COLO829 (cell line): ENCODE measurements at places on chromosomes 4 and X.

- no peak for DNase-seq
These were observed 22.8 kb downstream of the PACRGL start for GRCh38 chr4:20723019-20723418.

- DNase-seq, result no peak
These were observed 29.3 kb downstream of the FAM114A1 start for GRCh38 chr4:38896940-38897339.

GRCh38 chrX:133627673-133628072 is 212.4 kb upstream of the GPC4 start:
- no peak for DNase-seq

GRCh38 chr4:111992351-111993168 is 152.7 kb upstream of the FAM241A start:
- DNase-seq, result no peak

DNA sequence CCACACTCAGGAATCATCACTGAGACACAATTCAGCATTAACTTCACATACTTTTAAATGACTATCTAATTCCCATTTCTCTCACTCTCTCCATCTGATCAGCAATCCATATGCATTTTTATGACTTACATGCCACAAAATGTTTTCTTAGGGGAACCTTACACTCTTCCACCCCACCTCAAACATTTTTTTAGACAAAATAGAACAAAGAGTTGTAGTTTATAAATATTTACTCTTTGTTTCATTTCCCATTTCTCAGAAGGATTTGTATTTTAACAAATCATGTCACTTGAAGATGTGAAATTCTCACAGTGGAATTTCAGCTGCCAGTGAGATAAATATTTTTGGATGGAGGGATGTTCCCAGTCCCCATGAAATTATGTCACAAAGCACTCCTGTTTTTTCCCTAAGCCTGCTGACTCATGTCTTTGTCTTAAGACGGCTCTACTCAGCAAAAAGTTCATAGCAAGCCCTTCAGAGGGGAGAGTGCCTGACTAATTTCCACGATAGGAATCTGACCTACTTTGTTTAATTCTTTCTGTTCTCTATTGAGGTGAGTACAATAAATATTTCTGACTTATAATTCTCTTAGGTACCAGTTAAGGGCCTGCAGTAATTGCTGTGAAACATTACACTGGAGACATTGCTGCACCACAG is 257.7 kb downstream of the THOC2 start:
- DNase-seq, result peak; percentile 27

DNA sequence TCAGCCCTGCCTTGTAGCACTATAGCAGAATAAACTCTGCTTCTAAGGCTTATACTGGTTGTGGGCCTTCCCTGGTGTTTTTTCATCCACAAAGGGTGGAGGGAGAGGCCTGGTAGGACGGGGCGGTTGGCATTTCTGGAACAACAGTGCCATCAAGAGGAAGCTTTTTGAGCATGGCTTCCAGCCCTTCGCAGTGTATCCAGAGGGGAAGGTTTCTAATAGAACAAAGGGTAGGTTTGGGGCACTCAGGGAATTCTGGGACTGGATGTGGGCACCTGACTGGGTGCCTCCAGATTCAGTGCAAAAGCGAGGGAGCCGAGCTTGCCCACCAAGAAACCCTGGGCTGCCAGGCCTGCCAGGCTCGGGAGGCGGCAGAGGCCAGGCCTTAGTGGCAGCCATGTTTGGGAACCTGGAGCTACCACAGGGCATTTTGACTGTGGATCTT is 229.6 kb upstream of the AGTR2 start:
- DNase-seq, result peak; percentile 87

DNA sequence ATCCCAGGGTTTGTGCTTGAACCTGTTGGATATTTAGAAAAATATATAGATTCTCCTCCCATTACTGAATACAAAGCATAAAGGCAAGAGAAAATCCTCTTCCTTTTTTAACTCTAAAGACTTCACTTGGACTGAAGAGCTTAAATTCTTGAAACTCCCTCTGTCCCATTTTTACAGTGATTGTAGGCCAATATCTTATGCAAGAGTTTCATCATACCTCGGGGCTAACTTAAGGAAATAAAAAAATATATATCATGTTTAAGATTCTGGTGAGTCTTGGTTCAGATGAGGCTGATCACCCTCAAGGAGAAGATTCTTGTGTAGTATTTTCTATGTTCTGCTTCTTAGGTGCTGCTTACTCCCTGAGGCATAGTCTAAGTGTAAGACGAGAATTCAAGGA is 1449.6 kb downstream of the C4orf33 start:
- no peak for DNase-seq

GRCh38 chr4:140186651-140187315 is 32.8 kb upstream of the MAML3 start:
- peak; percentile 19 for DNase-seq

- DNase-seq, result no peak
These were observed 2.7 kb downstream of the SLC34A2 start for GRCh38 chr4:25658357-25658771.

DNA sequence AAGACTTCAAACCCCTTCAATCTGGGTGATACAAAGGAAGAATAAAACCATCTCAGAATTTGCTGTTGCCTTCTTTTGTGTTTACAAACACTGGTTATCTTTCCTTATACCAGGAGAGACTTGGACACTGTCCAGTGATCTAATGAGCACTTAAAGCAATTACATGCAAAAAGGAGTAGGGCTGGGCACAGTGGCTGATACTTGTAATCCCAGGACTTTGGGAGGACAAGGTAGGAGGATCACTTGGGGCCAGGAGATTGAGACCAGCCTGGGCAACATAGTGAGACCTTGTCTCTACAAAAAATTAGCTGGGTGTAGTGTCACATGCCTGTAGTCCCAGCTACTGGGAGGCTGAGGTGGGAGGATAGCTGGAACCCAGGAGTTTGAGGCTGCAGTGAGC is 95.7 kb upstream of the DRD5 start:
- DNase-seq, result no peak

GRCh38 chr4:23097251-23097650 is 404.5 kb downstream of the GBA3 start:
- DNase-seq, result no peak

DNA sequence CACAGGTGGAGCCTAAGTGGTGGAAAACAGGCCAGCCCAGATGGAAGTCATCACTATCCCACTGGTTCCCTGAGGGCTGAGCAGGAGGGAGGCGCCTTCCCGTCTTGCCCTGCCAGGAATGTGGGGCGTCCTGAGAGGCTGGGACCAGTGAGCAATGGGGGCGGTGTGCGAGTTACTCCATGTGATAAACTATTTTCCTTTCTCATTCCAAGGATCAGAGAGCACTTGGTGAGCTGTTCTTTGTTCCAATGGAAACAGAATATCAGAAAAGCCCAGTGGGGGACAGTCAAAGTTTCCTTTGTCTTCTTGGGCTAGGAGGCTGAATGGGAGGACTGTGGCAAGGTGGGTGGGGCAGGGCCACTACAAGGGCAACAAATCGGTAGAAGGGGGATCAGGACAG is 86.2 kb downstream of the NHSL2 start:
- DNase-seq, result no peak

GRCh38 chr4:17296921-17297890 is 214.7 kb downstream of the QDPR start:
- DNase-seq, result no peak

DNA sequence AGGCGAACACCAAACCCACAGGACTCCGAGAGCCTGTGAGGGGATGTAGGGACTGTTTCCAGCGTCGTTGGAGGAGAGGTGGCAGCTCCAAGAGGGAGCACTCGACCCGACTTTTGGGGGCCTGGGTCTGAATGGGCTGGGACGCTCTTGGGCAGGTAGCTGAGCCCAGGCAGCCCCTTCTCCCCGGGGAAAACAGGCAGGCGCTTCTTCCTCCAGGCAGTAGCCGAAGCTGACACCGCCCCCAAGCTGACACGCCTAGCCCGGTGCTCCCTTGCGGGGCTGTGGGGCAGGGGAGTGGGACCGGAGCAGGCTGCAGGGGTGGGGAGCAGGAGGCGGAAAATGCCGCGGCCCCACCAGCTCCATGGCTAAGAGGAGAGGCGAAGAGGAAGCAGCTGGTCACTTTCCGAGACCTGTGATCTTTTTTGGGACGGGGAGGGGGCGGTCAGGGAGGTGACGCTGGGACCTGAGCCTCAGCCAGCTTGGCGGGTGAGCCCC is 4.2 kb downstream of the NKX1-1 start:
- no peak for DNase-seq

- DNase-seq, result no peak
These were observed 42.5 kb upstream of the MXD4 start for GRCh38 chr4:2304321-2304876.

DNA sequence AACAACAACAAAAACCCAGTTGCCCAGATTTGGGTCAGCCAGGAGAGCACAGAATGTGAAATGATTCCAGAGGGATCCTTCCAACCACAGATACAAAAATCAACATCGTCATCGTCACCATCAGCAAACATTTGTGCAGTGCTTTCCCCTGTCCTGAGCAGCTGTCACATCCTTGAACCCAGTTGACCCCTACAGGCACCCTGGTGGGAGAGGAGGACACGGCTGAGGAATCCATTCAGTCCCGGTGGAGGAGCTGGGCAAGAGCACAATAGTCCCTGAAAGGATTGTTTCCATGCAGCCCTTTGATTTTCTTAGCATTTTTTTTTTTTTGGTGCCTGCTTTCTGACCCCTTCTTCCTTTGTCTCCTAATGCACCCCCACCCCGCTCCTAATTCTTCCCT is 37.1 kb upstream of the STX18 start:
- DNase-seq, result no peak

DNA sequence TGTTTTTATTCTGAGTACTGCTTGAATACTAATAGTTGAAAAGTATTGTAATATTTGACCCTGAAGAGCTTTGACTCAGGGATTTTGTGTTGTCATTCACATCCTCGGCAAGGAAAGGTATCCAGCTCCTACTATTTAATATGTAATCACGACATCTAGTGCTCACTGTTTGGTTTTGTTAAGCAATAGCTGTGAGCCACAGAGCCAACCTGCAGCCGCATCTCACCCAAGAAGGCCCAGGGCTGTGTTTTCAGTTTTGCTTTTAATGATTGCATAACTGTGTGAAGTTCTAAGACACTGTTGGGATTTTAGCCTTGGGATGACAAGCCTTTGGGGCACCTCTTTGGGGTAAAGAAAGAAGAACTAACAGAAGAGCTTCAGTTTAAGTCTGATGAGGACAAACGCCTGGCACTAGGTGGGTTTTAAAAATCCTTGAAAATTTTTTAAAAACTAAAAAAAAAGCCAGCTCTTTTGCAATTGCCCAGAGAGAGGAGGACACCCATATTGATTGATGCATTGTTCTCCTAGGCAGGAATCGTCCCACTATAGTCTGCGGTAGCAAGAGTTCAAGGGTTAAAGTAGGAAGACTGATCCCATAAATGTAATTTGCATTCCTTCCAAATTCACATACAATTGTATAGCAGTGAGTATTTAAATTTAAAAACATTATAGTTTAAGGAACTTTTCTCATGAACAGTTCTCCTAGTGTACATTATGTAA is 157.8 kb downstream of the RELL1 start:
- no peak for DNase-seq
